Stimulated activated CD8-positive, alpha-beta memory T cell treated with anti-CD3 and anti-CD28 coated beads, Interleukin-2, amount 100 ng/mL, for 1 hour (primary cell): ENCODE measurements at places on chromosomes 1 and 21.

GRCh38 chr1:93541045-93541444, 93.1 kb downstream of the FNBP1L start:
- DNase-seq: no peak

DNA sequence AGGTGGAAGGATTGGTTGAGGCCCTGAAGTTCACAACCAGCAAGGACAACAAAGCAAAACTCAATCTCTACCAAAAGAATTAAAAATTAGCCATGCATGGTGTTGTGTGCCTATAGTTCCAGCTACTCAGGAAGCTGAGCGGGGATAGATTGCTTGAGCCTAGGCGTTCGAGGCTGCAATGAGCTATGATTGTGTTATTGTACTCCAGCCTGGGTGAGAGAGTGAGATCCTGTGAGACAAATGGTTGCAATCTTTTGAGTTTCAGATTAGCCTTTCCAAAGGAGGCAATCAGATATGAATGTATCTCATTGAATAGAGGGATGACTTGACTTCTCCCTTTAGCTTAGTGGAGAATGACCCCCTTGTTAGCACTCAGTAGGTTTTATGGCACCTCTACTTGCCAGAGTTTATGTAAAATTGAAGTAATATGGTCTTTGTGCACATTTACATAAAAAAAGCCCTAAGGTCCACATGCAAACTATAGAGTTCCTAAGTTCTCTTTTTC, 105.6 kb upstream of the OLFM3 start:
- DNase-seq: no peak

- DNase-seq: no peak
Measured at GRCh38 chr1:62834400-62834961, 50.5 kb downstream of the ATG4C start.

- no peak for DNase-seq
Measured at GRCh38 chr1:234972411-234973191, 156.0 kb downstream of the TOMM20 start.

DNA sequence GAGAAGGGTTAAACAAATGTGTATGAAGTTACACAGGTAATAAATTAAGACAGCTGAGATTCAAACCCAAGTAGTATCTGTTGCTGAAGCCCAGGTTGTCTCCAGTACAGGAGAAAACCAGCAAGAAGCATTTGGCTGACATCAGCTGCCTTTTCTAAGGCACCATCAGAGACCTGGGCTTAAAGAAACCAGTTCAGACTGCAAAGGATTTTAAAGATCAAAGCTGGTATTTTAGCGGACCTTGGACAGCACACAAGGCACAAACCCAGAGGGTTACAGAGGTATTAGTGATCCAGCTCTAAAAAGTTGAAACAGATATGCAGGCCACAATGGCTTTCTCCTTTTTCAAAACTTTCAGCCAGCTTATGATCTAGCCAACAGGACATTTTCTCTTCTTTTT, 23.4 kb downstream of the BEND5 start:
- no peak for DNase-seq

GRCh38 chr1:52153898-52154297, 12.0 kb downstream of the ZFYVE9 start:
- DNase-seq: no peak

- DNase-seq: no peak
Measured at GRCh38 chr1:165580931-165581871, 37.4 kb downstream of the LRRC52 start.

GRCh38 chr1:21236178-21236577, 54.1 kb downstream of the ECE1 start:
- DNase-seq: no peak

DNA sequence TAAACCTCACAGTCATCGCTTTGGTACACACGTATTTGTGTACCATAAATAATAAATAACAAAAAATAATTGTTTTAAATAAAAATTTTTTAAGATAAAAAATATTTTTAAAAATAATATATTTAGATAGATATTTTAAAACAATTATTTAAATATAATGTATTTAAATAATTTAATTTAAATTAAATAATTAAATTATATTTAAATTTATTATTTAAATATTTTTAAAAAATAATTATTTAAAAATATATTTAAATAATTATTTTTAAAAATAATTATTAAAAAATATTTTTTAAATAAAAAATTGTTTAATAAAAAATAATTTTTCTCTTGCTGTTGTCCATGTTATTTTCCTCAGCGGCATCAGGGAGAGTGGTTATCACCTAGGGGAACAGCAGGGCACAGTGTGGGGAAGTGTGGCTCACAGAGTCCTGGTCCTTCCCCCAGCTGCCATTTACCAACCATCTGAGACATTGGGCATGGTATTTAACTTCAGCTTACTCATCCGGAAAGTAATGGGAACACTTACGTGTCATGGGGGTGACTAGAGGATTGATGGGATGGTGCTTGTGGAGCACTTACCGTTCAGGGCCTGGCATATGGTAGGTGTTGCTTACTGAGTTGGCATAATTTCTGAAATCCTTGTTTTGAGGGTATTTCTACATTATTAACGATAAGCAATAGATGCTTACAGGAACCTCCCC, 92.9 kb upstream of the TSPAN2 start:
- no peak for DNase-seq

DNA sequence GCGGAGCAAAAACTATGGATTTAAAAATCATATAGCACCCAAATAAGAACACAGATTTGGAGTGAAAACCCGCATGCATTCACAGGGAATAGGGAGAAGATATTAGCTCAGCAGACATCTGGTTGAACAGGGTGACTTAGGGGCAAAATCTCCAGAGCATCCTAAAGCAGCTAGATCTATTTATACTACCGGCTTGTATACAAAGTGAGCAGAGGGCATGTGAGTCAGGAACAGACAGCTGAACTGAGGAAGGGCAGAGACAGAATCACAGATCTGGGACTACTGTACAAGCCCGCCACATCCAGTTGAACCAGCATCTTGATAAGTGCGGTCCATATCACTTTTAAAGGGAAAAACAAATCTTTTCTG, 35.2 kb upstream of the EXOSC10 start:
- no peak for DNase-seq

- no peak for DNase-seq
Measured at GRCh38 chr21:33686386-33686785, 44.1 kb downstream of the ITSN1 start.

DNA sequence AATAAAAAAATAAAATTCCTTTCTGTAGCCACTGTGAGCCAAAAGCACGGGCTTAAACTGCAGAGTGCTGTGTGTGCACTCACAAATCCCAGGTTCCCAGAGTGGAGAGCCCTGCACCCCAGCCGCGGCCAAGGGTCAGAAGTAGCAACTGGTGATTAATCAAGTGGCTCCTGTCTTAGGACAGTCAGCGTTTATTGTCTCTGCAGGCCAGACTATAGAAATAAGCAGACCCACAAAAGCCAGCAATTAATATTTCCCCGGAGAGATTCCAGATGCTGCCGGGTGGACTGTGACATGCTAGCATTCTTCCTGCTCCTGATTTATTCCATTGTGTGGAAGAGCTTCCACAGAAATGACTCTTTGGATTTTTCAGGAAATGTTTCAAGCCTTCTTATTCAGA, 412.2 kb downstream of the KIF26B start:
- DNase-seq: no peak

DNA sequence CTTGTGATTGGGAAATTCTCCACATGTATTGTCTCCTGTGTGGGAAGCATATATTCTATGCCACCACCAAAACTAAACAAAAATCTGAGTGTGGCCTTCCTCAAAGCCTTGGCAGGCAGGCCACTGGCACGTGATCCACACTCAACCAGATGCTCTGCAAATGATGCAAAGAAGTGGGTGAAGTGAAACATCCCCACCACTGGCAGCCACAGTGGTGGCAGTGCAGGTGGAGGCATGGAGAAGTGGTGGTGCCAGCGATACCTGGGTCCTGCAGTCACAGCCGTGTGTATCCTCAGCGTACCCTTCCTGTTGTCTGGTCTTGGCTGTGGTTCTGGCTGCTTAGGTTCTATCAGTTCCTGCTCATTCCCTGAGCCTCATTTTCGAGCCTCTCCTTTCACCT, 65.2 kb downstream of the PLPPR5 start:
- no peak for DNase-seq
